ENCODE measurements at places on chromosomes 6 and 20. TPM values are rescaled to one million over a fixed set of nuclear protein-coding genes. Genes with fewer than 3 reads are reported as not detected.

Gene PRDM13
- 0.02 TPM for polyA plus RNA-seq

Gene ADISSP
- polyA plus RNA-seq, result 36.8 TPM

Gene DLL1
- 12.6 TPM for polyA plus RNA-seq

Gene SOX12
- polyA plus RNA-seq, result 3.4 TPM

Gene HSPA12B
- 21.3 TPM for polyA plus RNA-seq

Gene SLC13A3
- 0.16 TPM for polyA plus RNA-seq

Gene SMIM13
- 1.5 TPM for polyA plus RNA-seq

Gene TMX4
- polyA plus RNA-seq, result 9.6 TPM

Gene SLC32A1
- not detected for polyA plus RNA-seq

Gene TGIF2
- 20.8 TPM for polyA plus RNA-seq

Gene MTFR2
- 3.7 TPM for polyA plus RNA-seq

Gene CDH26
- polyA plus RNA-seq, result 1.3 TPM

Gene SLC4A11
- 1.1 TPM for polyA plus RNA-seq

Gene GSTA3
- not detected for polyA plus RNA-seq

Gene PSORS1C1
- polyA plus RNA-seq, result 0.11 TPM

Gene VSTM2L
- polyA plus RNA-seq, result 2.9 TPM

Gene LAMA4
- 2.5 TPM for polyA plus RNA-seq

Gene ABHD16B
- 0.49 TPM for polyA plus RNA-seq

Gene CAPN11
- 0.12 TPM for polyA plus RNA-seq

Gene MEI4
- 0.03 TPM for polyA plus RNA-seq

Measured in spleen (tissue), 13 donors.